Type B pancreatic cell (in vitro differentiated cells): ENCODE measurements at places on chromosomes 2 and 18. TPM values are rescaled to one million over a fixed set of nuclear protein-coding genes. Genes with fewer than 3 reads are reported as not detected.

PLGLB2 gene
- 3.4 and 5.1 TPM in 2 replicates for total RNA-seq

RAB6C gene
- 0.29 and 0.50 TPM in 2 replicates for total RNA-seq

CHRNA1 gene
- 0.19 and 1.1 TPM in 2 replicates for total RNA-seq

MATN3 gene
- 0.45 and 3.0 TPM in 2 replicates for total RNA-seq

UGT1A9 gene
- not detected in 2 replicates for total RNA-seq

EIF5B gene
- total RNA-seq: 44.2 and 44.8 TPM in 2 replicates

MC2R gene
- not detected in 2 replicates for total RNA-seq

NFATC1 gene
- 2.7 and 6.1 TPM in 2 replicates for total RNA-seq

PRKAG3 gene
- not detected in 2 replicates for total RNA-seq

SLC9A4 gene
- 3.1 and 7.9 TPM in 2 replicates for total RNA-seq

UGT1A10 gene
- not detected in 2 replicates for total RNA-seq

UCN gene
- total RNA-seq: 0.74 and 4.1 TPM in 2 replicates
